ENCODE measurements at places on chromosomes 13 and 19.

DNA sequence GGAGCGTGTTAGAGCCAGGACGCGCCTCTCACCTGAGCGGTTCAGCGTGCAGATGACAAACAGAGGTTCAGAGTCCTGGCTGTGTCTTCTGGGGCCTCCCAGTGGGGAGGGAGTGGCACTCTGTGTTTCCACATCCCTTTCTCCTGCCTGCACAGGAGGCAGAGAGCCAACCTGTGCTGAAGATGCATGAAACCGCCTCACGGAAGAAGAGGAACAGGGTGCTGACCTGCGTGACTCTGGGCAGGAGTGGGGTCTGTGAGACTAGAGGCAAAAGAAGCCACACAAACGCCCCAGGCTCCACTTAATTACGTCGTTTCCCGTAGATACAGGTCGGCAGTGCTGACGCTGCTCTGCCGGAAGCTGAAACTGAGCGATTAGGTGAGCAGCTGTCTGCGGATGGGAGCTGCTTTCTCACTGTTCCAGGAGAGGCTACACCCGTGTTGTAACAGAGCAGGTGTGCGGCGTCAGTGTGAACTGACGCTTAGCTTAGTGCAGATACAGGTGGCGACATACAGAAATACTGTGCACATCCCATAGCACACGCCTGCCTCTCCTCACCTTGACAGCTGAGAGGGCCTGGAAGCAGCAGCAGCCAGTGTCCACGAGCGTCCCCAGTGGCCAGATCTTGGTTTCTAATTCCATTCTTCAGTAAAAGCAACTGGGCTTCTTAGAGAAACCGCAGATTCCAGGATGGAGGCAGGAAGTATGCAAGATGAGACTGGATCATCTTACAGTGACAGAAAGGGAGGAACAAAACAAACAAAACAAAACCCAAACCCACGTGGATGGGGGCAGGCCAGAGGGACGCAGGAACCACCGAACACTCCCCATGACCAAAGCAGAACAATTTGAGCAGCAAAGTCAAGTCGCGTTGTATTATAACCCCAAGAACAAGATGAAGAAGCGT, 37.7 kb upstream of the MCF2L start:
- peak; percentile 87 for ATAC-seq

- ATAC-seq, result no peak
These were observed 102.8 kb upstream of the SLC10A2 start for GRCh38 chr13:103168901-103169508.

DNA sequence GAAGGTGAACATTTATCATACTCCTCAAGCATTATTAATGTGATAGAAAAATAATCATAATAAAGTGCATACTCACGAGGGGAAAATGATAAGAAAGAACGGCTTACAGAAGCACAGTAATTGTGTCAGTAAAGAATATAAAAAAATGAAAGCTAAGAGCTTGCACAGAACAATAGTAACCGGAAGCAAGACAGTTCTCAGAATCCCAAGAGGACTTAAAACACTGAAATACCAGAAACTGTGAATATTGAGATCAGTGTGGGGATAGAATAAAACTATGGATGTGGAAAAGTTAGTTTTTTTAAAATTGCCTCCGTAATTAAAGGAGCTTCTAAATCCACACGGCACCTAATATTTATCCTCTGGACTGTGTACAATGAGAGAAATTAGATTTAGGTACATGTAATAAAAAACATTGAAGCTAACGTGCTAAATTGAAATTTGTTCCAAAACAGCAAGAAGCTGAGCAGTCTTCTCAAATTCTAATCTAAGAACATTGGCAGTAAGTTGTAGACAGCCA, 482.7 kb downstream of the SLITRK6 start:
- ATAC-seq, result no peak

DNA sequence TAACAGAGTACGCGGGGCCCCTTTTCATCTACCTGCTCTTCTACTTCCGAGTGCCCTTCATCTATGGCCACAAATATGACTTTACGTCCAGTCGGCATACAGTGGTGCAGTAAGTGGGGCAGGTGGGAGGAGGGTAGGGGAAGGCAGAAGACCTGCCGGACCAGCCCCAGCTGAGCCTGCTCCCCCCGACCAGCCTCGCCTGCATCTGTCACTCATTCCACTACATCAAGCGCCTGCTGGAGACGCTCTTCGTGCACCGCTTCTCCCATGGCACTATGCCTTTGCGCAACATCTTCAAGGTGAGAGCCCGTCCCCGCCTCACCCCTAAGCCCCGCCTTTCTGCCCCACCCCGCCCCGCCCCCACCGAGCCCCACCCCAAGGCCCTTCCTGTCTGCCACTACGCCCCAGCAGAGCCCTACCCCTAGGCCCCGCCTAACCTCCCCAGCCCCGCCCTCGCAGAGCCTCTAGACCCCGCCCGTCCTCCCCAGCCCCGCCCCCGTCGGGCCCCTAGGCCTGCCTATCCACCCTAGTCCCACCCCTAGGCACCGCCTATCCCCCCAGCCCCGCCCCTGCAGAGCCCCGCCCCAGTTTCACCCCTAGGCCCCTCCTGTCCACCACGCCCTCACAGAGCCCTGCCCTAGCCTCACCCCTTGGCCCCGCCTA, 7.7 kb downstream of the NDUFB7 start:
- peak; percentile 26 for ATAC-seq

DNA sequence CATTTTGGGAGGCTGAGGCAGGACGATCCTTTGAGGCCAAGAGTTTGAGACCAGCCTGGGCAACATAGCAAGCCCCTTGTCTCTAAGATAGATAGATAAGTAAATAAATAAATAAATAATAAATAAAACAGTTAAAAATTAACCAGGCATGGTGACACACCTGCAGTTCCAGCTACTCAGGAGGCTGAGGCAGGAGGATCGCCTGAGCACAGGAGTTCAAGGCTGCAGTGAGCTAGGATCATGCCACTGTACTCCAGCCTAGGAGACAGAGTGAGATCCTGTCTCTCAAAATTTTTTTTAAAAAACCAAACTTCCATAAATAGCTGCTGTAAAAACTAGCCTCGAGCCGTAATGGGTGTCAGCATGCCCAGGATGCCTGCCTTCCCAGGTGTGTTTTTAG, 14.4 kb upstream of the NAXD start:
- no peak for ATAC-seq

GRCh38 chr13:48775804-48776203, 122.1 kb downstream of the CYSLTR2 start:
- ATAC-seq, result peak; percentile 89

DNA sequence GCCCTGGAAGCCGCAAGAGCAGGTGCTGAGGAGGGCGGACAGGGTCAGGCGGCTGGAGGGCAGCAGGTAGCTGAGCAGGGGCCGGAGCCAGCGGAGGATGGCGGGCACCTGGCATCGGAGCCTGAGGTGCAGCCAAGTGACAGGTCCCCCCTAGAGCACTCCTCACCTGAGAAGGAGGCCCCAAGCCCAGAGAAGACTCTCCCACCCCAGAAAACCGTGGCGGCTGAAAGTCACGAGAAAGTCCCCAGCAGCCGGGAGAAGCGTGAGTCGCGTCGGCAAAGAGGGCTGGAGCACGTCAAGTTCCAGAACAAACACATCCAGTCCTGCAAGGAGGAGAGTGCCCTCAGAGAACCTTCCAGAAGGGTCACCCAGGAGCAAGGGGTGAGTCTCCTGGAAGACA, 20.5 kb upstream of the USE1 start:
- ATAC-seq, result no peak

DNA sequence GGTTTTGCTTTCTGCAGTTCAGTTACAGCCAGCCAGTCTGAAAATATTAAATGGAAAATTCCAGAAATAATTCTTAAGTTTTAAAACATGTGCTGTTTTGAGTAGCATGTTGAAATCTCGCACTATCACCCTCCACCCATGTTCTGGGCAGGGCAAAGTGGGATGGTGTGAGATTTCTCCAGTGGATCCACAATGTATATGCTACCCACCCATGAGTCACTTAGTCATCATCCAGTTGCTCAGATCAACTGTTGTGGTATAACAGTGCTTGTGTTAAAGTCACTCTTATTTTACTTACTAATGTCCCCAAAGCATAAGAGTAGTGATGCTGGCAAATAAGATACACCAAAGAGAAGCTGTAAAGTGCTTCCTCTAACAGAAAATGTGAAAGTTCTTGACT, 56.4 kb downstream of the CYSLTR2 start:
- ATAC-seq, result no peak

GRCh38 chr13:102799426-102800144, 666 bp downstream of the BIVM start:
- ATAC-seq, result peak; percentile 31

- no peak for ATAC-seq
These were observed 4.0 kb upstream of the UBE2M start for GRCh38 chr19:58562122-58563033.

DNA sequence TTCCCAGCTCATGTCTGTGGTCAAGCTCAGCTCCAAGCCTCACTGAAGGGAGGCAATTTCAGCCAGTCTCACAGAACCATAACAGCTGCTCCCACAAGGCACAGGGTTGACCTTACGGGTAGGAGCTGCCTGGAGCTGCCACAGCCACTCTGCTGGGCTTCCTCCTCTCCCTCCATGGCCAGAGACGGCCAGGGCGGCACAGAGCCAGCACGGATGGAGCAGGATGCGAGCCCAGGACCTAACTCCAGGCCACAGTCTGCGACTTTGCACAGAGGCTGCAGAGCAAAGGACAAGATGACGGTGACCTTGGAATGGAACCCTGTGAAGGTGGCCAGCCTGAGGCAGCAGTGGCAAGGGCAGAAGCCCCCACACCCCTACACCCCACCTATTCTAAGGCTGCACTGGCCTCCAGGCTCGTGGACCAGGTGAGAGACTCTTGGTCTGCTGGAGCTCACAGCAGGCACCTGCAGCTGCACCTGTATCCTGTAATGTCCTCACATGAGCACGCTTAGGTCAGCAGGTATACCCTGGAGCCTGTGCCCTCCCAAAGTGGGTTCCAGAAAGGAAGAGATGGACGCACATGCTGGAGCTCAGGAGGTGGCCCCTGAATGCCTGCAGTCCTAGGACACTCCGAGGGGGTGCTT, 29.6 kb downstream of the ADPRHL1 start:
- no peak for ATAC-seq

DNA sequence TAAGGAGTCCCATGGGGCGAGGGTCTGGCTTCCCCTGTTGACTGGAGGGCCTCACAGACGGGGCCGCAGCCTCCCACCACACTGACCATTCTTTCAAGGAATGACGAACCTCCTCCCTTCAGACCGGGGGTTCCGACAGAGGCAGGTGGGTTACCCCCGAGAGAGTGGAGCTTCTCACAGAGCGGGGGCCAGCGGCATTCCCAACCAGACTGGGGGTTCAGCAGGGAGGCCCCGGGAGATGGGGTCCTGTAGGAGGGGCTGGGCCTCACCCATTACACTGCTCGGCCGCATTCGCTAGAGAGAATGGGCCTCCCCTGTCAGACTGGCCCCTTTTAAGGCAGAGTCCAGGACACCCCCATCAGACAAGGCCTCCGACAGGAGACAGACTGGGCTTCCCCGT, 15.6 kb upstream of the C2CD4C start:
- no peak for ATAC-seq

- ATAC-seq, result peak; percentile 91
These were observed 11.9 kb upstream of the FOSB start for GRCh38 chr19:45455707-45456499.

DNA sequence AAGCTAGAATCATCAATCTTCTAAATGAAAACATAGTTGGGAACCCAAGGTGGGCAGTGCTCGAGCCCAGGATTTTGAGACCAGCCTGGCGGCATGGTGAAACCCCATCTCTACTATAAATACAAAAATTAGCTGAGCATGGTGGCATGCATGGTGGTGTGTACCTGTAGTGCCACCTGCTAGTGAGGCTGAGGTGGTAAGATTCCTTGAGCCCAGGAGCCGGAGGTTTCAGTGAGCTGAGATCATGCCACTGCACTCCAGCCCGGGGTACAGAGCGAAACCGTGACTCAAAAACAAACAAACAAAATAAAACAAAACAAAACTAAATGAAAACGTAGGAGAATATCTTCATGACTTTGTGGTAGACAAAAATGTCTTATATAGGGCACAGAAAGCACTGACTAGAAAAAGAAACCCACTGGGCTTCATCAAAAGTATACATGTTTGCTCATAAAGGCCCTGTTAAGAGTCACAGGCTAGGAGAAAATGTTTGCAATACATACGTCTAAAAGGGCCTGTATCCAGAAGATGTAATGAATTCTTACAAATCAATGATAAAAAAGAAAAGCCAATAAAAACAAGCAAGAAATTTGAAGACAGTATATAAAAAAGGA, 353.6 kb downstream of the FGF9 start:
- no peak for ATAC-seq

- ATAC-seq, result peak; percentile 64
These were observed 108.6 kb upstream of the GJB6 start for GRCh38 chr13:20340759-20341171.

DNA sequence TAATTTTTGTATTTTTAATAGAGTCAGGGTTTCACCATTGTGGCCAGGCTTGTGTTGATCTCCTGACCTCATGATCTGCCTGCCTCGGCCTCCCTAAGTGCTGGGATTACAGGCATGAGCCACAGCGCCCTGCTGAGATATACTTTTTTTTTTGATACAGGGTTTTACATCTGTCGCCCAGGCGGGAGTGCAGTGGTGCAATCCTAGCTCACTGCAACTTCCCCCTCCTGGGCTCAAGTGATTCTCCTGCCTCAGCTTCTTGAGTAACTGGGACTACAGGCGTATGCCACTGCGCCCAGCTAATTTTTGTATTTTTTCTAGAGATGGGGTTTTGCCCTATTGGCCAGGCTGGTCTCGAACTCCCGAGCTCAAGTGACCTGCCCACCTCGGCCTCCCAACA, 2.0 kb downstream of the COLGALT1 start:
- no peak for ATAC-seq

- ATAC-seq, result no peak
These were observed 21.7 kb downstream of the TNFSF14 start for GRCh38 chr19:6648141-6648715.

Measured in SK-N-SH treated with all-trans-retinoic acid at 6 μM for 48 hours (cell line).